Ascending aorta (tissue), 2 donors: ENCODE measurements at places on chromosomes 12 and 14. TPM values are rescaled to one million over a fixed set of nuclear protein-coding genes. Genes with fewer than 3 reads are reported as not detected.

ZDHHC17 gene
- 24.3 TPM for total RNA-seq

IFNG-AS1 gene
- total RNA-seq: not detected

LRRK2 gene
- 14.3 TPM for total RNA-seq

KRT3 gene
- not detected for total RNA-seq

LYZ gene
- 4.5 TPM for total RNA-seq

FGD4 gene
- 47.5 TPM for total RNA-seq

DIO2 gene
- total RNA-seq: 17.8 TPM

SIX4 gene
- 1.4 TPM for total RNA-seq

MYBPC1 gene
- not detected for total RNA-seq

GPRC5D gene
- total RNA-seq: not detected

STXBP6 gene
- total RNA-seq: 0.21 TPM

ART4 gene
- total RNA-seq: 40.4 TPM

LRRC10 gene
- not detected for total RNA-seq

TSHR gene
- total RNA-seq: not detected

HOXC12 gene
- total RNA-seq: not detected

AQP5 gene
- total RNA-seq: not detected

SRSF9 gene
- 68.6 TPM for total RNA-seq
